ENCODE measurements at places on chromosomes 1 and 21.

DNA sequence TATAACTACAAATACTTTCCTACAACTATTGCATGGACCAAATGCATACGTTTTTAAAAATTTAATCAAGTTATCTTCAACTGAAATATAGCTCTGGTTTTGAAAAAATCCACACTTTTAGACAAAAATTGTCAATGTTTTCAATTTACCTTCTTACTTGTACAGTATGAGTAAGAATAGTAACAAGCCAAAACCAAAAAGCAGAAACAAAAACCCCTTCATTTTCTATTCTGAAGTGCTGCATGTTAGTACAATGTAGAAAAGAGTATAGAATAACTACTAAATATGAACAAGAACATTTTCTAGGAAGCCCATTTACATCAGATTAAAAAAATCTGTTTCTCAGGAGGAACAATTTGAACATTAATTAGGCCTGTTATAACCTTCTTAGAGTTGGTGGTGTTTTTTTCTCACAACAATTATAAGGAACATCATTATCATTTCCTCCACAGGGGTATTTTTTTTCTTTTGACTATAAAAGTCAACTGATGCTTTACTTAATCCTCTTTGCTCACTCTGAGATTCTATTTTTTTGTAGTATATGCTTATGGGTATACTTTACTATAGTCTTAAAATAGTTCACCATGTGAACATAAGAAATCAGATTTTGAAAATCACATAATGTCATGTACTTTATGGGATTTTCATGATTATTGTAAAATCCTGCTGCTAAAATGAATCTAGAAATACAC lies 475.4 kb downstream of the PTBP2 start:
- no peak for DNase-seq

DNA sequence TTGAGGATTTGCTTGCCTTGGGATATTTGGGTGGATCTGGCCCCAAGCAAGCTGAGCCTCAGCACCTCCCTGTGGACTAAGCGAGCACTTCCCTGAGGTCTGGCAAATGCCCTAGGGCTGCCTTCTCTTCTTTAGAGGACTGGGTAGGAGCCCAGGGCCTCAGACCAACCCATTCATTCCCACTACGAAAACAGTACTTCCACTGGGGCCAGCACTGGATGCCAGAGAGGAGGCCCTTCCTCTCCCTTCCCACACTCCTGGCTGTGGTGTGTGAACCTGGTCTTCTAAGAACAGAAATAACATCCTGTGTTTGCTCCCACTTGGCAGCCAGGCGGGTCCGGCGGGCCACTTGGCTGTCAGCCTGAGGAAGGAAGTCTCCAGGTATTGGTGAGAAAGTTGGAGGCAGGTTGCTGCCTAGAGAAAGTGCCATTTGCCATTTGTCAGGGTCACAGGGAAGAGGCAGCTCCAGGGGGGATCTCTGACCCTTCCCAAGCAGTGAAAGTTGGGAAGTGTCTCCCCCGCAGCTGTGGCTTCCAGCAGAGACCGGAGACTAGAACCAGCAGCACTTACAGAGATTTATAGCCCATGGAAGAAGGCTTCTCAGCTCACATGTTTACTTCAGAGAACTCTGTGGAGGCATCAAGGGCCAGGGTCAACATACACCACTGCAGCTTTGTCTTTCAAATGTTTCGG lies 323.5 kb downstream of the SIPA1L2 start:
- no peak for DNase-seq

GRCh38 chr1:3329640-3330281 lies 124.7 kb upstream of the ARHGEF16 start:
- DNase-seq = no peak

- DNase-seq = no peak
These were observed 5.9 kb downstream of the SELENON start for GRCh38 chr1:25805863-25806225.

Data from GM12865 (cell line).